NCI-H446 (cell line): ENCODE measurements at places on chromosomes 16 and 17.

DNA sequence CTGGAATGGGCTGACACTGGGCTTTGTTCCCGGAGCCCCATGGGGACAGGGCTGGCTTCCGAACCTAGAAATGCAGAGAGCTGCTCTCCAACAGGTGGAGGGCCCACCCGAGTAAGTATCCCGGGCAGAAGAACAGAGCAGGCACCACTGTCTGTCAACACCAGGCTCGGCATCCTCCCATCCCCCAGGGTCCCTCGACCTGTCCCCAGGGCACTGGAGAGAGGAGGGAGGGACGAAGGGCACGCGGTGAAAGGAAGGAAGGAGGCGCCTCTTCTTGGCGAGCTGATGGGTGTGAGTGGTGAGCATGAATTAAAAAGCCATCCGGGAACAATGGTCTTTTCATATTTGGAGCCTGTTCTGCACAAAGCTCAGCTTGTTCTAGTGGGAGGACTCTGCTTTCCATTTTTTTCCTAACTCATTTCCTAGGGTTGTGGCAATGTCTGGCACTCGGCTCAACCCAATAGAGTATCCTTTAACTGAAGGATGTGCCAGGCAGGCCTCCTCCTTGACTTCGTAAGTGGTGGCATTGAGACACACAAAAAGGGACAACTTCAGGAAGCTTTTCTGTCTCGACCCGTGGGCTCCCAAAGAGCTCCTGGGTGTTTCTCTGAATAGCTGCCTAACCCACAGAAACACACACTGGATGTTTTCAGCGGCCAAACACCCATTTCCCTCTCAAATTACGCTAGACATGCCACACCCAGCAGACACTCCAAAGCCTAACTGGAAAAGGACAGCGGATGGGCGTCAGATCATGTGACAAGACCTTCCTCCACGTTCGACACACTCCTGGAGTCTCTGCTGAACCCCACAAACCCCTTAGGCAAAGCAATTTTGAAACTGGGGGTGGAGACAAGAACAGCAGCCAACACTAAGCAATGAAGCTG lies 47.7 kb downstream of the ZFHX3 start:
- no peak for DNase-seq

DNA sequence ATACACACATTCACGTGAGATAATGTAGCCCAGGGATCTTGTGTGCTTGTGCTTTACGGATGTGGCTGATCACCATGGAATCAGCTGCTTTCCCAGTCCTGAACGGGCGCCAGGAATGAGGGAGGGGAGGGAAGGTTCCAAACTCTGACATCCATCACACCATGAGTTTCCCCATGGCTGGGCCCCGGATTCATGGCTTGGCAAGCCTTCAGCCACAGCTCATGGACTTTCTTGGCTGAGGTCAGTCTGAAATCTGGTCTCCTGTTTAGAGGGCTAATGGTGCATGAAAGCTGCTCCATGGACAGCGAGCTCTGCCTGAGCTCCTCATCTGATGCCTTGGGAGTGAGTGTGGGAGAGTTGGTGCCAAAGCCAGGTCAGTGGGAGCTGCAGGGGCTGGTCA lies 767.6 kb upstream of the EEF2KMT start:
- DNase-seq, result no peak

GRCh38 chr17:70658840-70659239 lies 489.5 kb downstream of the KCNJ2 start:
- DNase-seq, result no peak

- no peak for DNase-seq
Observed at GRCh38 chr17:50468304-50469207, at the start of gene CHAD. CHAD (minus strand) TSS chr17:50468880; CDS start chr17:50468813, 67 bp downstream.

- DNase-seq, result no peak
Observed at GRCh38 chr16:81440888-81441761, 3.5 kb upstream of the CMIP start.
